NCI-H524 treated with DMSO at 0.1 percent for 48 hours (cell line): ENCODE measurements at places on chromosomes 16 and 17.
A peak's percentile ranks its signal among the peaks of the same experiment; 100 is the strongest.

- DNase-seq, result peak; percentile 24
Observed at GRCh38 chr17:78313735-78314648, 45.9 kb downstream of the SOCS3 start.

GRCh38 chr16:17205279-17206211 is 265.2 kb downstream of the XYLT1 start:
- DNase-seq, result no peak

DNA sequence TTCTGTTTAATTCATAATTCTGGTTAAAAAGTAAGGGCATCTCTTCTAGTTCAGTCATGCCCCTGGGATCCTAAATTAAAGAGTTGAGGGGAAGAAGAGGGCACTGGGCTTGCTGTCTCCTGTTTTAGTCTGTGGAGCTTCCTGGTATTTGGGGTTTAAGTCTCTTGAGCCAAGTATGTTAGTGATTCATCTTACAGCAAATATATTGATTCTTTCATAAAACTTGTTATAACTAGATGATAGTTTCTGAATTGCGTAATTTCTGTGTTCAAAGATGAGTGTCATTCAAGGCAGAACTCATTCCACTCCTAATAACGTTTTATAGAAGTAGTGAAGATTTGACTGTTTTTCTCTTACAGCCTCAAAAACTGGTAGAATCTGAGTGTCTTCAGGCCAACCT is 1.7 kb downstream of the TXNDC17 start:
- DNase-seq, result no peak

- no peak for DNase-seq
Observed at GRCh38 chr16:11063448-11064201, 119.3 kb downstream of the CLEC16A start.

- no peak for DNase-seq
Observed at GRCh38 chr17:57881783-57882351, 32.0 kb upstream of the MRPS23 start.

DNA sequence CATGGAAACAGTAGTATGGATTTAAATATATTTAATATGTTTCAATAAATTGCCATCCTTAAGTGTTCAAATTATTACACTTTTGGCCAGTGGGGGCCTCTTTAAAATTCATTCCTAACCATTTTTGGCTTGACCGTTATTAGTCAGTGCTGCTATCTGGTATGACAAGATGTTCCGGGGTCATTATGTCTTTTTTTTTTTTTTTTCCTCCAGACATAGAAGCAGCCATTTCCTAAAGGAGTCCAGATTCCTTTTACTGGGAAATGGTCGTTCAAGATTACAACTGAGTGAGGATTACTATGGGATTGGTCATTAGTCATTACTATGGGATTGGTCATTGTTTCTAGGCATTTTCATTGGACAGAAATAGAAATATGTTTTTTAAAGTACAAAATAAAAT is 53.4 kb downstream of the NF1 start:
- no peak for DNase-seq

GRCh38 chr16:50938932-50939331 is 197.0 kb downstream of the CYLD start:
- DNase-seq, result no peak

DNA sequence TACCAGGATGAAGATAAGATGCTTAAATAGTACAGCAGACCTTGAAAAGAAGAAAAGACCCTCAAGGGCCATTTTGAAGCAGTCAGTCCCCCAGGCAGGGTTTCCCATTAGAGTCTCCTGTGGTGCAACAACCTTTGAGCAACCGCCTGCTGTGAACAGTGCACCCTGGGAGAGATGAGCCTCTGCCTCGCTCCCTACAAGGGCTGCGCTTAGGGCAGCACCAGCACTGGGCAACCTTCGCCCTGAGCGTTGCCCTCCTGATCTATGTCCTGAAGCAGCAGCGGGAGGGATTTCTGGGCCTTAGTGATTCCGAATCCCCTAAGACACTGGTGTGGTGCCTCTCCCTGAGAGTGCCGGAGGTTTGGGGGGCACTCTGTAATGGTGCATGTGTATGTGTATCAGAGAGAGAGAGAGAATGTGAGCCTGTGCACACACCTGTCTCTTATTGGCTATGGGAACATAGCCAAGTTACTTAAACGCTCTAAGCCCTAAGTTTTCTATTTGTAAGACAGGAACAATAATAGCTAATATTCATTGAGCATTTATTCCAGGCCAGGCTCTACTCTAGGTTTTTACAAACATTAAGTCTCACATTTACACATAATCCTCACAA is 25.2 kb upstream of the ABCC12 start:
- DNase-seq, result no peak

- no peak for DNase-seq
Observed at GRCh38 chr16:81006211-81006812, 373 bp downstream of the CMC2 start.

- DNase-seq, result no peak
Observed at GRCh38 chr16:65938083-65938482, 428.4 kb upstream of the CDH5 start.

GRCh38 chr16:85611444-85612190 is 1.5 kb upstream of the GSE1 start:
- DNase-seq, result peak; percentile 70

GRCh38 chr17:74951680-74952421 is 16.2 kb downstream of the OTOP3 start:
- DNase-seq, result no peak

- DNase-seq, result no peak
Observed at GRCh38 chr17:41800601-41801373, 11.0 kb downstream of the P3H4 start.

GRCh38 chr17:20022701-20023100 is 13.5 kb downstream of the SPECC1 start:
- no peak for DNase-seq

DNA sequence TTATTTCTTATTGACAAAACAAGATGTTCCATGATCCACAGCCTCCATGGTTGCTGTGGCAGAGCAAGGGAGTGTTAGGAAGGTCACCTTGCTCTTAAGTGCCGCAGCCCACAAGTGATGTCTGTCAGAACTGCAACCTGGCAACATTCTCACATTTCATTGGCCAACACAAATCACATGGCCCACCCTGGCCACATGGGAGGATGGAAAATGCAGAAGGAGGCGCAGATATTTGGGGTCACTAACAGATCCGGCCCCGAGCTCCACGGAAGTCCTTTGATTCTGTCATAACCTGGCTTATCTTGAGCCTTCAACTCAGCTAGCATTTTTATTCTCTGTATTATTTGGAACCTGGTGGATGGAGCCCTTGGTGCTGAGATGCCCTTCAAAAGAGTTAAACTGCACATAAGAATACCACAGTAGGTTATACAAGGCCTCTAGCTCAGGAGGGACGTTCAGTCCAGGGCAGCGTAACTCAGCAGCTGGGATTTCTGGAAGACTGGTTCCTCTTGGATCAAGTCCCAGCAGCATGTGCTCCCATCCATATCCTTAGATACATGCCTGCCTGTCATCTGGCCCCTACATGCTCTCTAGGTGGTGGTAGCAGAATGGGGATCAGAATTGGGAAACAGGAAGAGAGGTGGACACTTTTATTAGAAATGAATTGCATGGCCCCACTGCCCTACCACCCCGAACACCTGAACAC is 508.1 kb downstream of the HAPSTR1 start:
- no peak for DNase-seq

- no peak for DNase-seq
Observed at GRCh38 chr17:35373534-35373983, at the start of gene SLFN11. Gene SLFN11 (minus strand): TSS chr17:35373621. CDS start chr17:35363807, 9,814 bp downstream.

- DNase-seq, result no peak
Observed at GRCh38 chr17:4405699-4406098, 28.0 kb upstream of the SPNS3 start.

DNA sequence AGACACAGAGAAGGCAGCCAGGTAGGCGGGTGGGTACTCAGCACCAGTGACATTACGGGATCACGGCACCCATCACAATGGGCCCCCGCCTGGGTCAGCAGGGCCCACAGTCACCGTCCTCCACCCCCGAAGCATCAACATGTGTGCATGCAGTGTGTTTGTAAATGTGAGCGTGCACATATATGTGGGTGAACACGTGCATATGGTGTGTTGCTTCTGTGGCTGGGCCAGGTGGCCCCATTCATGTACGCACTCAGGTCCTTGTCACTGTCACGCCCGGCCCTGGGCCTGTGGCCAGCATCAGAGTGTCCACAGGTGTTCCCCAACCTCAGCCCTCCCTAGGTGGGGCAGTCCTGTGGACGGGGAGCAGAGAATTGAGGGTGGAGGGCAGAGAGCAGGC is 37.1 kb downstream of the TNFRSF13B start:
- no peak for DNase-seq

- DNase-seq, result no peak
Observed at GRCh38 chr17:63702721-63703015, 2.7 kb upstream of the LIMD2 start.

GRCh38 chr17:78113804-78114785 is 14.5 kb downstream of the TMC6 start:
- no peak for DNase-seq

GRCh38 chr16:87178977-87179376 is 138.2 kb downstream of the C16orf95 start:
- DNase-seq, result no peak

- DNase-seq, result no peak
Observed at GRCh38 chr17:12247761-12248160, 227.1 kb downstream of the MAP2K4 start.

- no peak for DNase-seq
Observed at GRCh38 chr16:20676837-20677236, 20.6 kb downstream of the ACSM1 start.

DNA sequence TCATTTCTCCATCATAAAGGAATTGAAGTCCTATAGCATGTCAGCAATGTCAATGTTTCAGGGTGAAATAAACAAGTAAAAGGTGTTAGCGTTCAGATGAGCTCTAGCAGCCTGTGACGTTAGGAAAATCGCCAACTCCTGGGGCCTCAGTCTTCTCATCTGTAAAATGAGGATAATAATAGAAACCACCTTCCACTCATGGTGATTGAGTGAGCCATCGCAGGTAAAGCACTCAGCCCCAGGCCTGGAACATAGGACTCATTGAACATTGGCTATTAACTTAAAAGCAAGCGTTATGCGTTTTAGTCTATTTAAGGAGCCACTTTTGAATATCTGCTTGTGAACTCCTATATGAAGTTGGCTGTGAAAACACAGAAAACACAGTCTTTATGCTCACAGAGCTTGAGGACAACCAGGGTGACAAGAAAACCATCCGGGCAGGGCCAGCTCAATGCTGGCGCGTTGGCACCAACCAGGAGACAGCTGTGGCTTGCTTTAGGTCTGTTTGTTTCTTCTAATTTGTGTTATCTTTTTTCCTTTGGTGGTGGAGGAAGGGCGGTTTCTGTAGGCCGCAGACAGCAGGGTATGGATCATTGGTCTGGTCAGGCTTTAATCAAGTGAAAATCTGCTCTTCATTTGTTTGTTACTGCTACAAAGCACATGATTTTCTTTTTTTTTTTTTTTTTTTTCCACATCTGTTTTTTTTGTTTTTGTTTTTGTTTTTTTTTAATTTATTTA is 35.7 kb upstream of the MED9 start:
- DNase-seq, result no peak

GRCh38 chr17:75428543-75429469 is 23.3 kb upstream of the GRB2 start:
- no peak for DNase-seq

- DNase-seq, result no peak
Observed at GRCh38 chr17:30357476-30357875, 21.3 kb upstream of the CPD start.

- no peak for DNase-seq
Observed at GRCh38 chr16:31202414-31203375, at the start of gene PYCARD. Gene PYCARD (minus strand): TSS chr16:31202760. CDS start chr16:31202690, 70 bp downstream.

GRCh38 chr16:878072-878784 is 77.7 kb upstream of the GNG13 start:
- no peak for DNase-seq

DNA sequence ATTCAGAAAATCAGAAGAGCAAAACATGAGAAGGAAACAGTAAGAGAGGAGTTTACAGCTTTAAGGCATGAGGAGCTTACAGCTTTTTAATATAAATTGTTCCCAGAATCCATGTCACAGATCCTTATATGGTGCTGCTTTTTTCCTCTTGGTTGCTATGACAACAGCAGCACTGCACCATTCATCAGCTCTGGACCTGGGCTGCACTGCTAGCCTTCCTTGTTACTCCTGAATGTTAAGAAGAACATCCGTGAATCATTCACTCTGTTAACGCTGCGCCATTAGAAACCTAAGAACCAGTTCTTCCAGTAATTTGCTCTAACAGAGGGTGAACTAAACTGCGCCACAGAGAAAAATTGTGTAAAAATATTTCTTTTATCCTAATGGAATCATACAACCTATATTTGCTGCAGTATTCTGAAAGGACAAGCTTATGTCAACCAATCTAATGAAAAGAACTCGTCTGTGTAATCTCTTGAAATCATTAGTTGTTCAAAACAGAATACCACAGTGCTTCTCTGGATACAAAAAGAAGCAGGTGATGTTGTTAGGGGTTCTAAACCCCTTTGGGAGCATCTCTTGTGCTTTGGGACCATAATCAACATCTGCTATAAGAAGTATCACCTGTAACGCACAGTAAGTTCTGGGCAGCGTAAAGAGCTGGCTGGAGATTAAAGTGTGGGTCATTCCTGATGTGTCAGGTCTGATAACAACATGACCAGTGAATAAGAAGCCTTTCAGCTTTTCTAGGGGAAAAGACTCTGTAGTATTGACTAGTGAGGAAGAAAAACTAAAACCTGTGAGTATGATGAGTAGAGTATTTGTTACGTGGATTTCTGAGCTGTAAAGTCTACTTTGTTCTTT is 151.2 kb downstream of the TANC2 start:
- no peak for DNase-seq

DNA sequence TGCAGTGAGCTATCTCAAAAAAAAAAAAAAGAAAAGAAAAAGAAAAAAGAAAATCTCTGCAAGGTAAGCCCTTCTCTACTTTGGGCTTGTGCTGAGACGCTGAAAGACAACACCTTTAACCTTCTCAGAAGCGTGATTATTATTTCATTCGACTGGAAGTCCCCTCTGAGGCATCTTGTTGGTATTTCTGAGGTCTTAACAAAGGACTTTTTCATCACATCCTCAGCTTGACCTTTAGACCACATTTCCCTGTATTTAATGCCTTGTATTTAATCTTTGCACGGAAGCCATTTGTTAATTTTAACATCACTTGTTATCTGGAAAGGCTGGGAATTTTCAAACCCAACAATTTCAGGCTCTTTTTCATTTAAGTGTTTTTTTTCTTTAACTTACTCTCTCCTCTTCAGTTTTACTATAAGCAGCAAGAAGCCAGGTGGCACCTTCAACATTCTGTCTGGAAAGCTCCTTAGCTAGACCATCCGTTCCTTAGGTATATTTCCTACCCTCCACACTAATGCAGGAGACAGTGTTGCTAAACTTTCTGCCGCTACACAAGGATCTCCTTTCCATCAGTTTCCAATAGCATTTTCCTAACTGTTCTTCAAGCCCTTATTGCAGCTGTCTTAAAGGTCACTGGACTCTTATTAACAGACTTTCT is 10.3 kb downstream of the KCTD13 start:
- no peak for DNase-seq
